ENCODE measurements at places on chromosomes 5 and 9. TPM values are rescaled to one million over a fixed set of nuclear protein-coding genes. Genes with fewer than 3 reads are reported as not detected.

DNA sequence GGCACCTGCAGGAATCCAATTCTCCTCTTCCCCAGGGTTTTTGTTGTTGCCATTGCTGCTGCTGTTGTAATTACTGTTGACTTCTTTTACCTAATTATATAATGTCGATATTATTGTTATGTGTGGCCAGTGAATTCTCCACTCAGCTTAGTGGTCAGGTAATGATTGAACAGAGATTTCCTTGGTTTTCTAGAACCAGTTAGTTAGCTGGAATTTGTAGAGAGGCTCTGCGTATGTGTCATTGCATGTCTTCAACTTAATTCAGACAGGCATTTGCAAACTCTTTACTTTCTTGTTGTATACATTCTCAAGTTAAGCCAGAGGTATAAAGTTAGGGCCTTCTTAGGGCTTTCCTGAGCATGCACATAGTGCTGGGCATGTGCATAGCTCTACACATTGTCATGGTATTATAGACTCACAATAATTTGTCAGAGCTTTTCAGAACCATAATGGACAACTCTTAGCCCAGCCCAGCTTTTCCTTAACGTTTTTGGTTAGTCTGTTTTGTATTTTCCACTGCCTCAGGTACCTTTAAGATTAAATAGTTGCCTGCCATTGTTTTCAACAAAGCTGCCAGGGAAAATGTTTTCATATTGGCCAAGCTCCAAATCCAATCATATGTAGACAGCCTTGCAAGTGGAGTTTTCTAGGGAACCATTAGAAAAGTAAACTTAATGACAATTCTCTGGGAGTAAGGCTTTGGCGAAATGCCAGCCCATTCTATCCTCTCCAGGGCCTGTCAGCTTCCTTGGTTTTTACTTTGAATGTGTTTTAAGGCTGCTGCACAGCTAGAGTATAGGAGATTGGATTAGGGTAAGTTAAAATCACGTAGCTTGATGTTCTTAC is 68.1 kb downstream of the UBE2R2 start:
- peak; percentile 58 for DNase-seq

The BAAT gene
- total RNA-seq = not detected

The ASS1 gene
- total RNA-seq = 223 TPM

The RAD23B gene
- total RNA-seq = 156 TPM

- no peak for DNase-seq
These were observed 42.5 kb downstream of the NXNL2 start for GRCh38 chr9:88577256-88578120.

- no peak for DNase-seq
These were observed 69.8 kb downstream of the COL15A1 start for GRCh38 chr9:99013550-99013949.

DNA sequence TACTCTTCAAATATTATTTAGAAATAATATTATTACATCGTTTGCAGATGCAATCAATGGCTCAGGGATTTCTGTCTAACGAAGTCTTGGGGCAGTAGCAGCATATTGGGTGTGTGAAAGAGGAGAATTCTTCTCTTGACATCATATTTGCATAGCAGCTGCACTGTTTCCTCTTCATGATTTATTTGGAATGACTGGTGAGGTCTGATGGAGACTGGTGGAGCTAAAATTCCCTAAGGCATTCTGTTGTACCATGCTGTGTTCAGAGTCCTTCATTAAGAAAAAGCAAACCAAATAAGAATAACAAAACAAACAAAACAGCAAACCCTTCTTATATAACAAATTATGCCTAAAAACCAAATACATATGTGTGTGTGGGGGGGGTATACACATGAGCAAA is 177.6 kb downstream of the DIRAS2 start:
- DNase-seq = no peak

DNA sequence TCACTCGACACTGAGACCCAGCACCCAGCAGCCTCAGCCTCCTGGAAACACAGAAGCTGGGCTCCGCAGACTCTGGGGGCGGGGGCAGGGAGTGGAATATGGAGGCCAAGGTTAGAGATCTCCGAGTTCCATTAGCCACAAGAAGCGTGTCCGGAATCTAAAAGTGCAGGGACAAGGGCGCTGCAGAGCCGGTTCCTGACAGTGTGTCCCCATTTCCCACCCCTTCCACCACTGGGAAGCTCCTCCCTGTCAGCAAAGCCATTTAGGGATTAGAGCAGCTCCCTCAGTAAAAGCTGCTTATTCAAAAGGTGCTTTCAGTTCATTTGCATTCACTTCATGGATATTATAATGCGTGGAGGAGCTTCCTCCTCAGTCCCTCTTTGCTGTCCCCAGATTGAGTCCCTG is 74.1 kb upstream of the HSPA9 start:
- no peak for DNase-seq

DNA sequence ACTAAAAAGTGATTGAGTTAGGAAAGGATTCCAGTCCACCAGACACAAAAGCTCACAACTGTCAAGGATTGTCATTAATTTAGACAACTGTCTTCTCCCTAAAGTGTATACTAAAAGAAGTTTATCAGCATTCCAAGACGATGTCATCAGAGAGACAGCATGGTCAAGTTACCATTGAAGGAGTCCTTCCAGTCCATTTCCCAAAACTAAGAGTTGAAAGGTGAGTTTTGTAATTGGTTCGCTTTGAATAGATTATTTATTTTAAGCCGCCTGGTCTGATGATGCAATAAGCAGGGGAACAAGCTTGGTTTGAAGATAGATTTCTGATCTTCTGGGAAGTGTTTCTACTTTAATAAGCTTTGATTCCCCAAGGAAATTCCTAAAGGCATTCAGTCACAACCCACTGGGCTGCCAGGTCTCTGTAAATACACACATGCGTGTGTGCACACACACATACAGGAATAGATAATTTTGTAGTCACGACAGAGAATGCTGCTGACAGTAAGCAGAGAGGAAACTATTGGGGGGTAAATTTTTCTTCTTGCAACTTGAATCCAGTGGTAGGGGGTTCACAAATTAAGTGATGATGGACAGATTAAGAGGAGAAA is 234.8 kb downstream of the PIK3R1 start:
- DNase-seq = peak; percentile 72

- no peak for DNase-seq
These were observed 66.9 kb downstream of the FER start for GRCh38 chr5:108814551-108814950.

The CER1 gene
- total RNA-seq = not detected

DNA sequence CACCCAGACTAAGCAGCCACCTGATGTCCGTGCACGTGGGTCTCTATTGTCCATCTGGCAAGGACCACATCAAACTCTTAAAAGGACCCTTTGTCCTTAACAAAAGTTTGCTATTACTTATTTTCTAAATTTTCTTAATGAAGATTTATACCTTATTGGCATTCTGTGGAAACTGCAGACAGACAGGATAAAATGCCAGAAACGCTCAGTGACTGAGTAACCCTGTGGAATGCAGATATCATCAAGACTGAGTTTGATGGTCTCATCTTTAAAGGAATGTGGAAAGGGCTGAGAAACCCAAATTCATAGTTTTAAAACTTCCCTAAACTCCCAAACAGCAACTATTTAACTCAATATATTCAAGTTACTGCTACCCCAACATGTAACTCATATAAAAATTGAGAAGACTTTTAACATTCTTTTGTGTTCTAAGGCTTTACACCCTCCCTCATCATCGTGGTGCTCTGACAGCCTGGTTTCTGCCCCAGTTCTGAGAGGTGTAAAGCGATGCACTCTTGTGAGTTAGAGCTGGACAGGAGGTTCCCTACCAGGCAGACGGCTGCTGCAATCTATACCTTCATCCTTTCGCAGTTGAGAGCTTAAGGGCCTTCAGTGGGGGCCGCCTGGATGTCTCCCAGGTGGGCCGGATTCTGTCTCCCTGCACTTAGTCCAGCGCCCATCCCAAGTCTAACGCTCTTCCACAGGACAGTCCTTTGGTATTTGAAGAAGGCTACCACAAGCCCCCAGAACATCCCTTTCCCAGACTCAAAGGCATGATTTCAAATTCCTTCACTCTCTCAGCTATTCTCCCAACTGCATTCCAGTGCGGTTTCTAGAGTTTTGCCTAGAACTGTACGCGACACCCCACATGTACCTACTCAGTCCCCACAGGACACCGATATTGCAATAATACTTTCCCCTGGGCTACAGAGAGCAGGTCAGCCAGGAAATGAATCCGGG is 68.9 kb downstream of the DAP start:
- peak; percentile 91 for DNase-seq

GRCh38 chr9:86783884-86784283 is 163.4 kb downstream of the GAS1 start:
- DNase-seq = peak; percentile 42

DNA sequence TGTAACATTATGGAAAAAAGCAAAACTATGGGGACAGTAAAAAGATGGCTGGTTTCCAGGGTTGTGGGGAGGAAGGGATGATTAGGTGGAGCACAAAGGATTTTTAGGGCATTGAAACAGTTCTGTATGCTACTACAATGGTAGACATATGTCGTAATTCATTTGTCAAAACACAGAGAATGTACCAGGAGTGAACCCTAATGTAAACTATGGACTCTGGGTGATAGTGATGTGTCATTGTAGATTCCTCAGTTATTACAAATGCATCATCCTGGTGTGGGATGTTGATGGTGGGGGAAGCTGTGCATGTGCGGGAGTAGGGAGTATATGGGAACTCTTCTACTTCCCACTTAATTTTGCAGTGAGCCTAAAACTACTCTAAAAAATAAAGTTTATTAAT is 135.0 kb upstream of the GABRP start:
- DNase-seq = peak; percentile 8

DNA sequence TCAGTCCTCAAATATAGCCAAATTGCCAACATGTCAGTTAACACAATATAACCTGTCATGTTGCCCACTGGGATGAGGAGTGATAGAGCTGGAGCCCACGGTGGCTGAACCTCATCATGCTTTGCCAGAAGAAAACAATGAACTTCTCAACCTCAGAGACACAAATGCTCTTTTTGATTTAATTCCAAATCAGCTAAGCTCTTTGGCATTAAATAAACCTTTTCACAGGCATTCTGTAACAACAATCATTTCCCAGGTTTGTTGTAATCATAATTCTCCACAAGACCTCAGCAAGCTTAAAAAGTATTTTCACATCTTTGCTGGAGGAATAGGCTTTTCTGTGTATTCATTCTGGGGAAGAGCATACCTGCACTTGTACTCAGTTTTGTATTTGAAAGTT is 830.9 kb downstream of the MAT2B start:
- no peak for DNase-seq

DNA sequence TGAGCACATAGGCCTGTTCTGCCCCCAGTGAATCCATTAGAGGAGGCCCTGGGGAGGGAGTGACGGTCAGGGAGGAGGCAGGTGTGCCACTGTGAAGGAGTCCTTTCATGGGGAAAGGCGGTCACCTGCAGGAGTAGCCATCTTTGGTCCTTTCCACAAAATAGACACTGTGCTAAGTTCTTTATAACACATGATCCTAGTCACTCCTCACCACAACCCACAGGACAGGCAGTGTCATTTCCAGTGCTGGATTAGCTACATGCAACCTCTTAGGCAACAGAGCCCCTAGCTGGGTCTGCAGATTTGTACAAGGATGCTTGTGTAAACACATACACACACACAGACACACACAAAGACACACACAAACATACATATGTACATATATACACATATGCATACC is 18.3 kb downstream of the DOCK2 start:
- DNase-seq = no peak
